GM12891 (cell line): ENCODE measurements at places on chromosomes 12 and 14.

DNA sequence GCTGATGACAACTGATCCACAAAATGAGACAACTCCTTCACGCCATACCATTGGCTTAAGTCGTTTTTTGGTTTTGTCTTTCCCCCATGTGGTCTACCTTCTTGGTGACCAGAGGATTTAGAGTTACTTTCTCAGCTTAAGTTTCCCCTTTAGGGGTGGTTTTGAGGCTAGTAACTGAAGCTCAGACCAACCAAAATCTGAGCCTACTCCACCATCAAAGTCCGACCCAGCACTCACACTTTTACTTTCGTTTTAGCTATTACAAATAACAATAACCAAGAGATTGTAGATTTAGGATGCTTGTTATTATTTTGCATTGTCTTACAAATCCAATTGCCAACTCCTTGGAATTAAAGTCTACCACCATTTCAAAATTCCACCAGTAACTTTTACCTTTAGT lies 130.6 kb upstream of the MDM1 start:
- DNase-seq: no peak

DNA sequence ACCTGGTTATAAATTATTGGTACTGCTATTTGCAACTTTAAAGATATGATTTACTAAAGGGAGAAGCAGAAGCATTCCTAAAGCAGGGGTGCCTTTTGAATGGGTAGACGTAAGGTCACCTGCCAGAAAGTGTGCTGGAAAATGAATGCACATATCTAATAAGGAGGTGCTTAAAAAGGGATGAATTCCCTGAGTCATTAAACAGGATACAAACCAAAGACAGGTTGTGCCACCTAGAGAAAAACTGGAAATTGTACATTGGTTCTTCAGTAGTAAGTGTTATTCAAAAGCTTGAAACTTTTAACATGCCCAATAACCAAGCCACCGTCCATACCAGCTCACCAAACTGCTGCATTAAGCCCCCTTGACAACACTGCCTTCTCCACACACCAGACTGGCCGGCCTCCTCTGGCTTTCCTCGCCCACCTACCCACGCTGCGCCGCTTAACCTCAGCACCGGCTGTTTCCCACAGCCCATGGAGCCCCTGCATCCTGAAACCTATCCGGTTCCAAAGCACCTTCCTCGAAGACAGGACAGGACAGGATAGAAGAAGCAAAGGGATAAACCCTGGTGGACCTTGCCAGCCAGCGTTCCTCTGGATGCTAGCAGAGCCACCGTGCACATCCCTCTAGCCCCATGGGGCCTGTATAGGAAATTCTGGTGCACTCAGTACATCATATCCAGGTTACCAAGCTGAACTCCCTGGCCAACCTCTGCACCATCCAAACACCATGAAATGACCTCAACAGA lies 201.5 kb upstream of the CAND1 start:
- DNase-seq: no peak

- no peak for DNase-seq
Measured at GRCh38 chr12:69687390-69687789, 11.7 kb downstream of the BEST3 start.

GRCh38 chr14:100067481-100067880 lies 2.3 kb downstream of the EVL start:
- no peak for DNase-seq

DNA sequence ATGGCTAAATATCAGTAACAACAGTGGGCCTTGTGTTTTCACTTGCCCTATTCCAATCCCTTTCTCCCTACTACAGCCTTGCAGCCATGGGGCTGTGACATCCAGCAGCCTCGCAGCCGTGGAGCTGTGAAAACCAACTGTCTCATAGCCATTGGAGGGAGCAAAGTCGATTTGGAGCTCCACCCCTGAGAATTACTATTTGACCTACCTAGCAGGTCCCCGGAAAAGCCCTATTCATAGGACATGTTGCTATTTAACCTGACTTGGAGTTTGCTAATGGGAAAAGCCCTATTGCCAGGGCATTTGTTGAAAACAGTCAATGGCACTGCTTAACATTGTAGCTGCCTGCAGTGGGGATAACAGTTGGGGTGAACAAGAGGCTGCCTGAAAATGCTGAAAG lies 33.3 kb downstream of the ERG28 start:
- no peak for DNase-seq

DNA sequence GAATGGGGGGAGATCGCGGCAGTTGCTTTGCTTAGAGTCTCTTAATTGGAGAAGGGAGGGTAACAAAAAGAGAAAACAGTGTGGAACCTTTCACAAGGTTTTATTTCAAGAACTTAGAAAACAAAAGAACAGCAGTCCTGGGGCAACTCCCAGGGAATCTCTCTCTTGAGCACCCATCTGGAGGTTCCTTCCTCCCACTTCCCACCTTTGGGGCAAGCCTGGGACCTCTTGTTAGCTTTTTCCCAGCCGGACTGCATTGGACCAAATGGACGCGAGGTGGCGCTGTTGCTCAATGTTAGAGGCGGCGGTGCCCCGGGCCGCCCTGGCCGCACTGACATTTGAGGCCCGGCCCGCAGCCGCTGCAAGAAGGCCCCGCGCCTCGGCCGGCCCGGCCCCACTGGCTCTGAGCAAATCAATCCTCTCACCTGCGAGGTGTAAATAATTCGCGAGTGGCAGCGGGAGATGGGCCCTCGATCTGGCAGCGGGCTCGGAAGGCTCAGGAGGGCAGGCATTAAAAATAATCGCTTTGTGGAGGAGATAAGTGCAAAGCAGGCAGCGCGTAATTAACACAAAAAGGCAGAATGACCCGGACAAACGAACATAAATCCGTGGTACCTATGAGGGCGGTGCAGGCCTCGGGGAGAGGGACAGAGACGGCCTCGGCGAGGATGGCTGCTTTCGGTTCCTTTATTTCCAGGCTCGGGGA lies 2.8 kb upstream of the HOXC8 start:
- DNase-seq: peak; percentile 79

GRCh38 chr12:55610598-55610997 lies 26.1 kb upstream of the OR10P1 start:
- no peak for DNase-seq
